Stimulated activated CD8-positive, alpha-beta memory T cell treated with anti-CD3 and anti-CD28 coated beads, Interleukin-2, amount 100 ng/mL, for 48 hours (primary cell): ENCODE measurements at places on chromosomes 2 and 18.

- DNase-seq, result no peak
These were observed 17.7 kb downstream of the KLF7 start for GRCh38 chr2:207148020-207148419.

DNA sequence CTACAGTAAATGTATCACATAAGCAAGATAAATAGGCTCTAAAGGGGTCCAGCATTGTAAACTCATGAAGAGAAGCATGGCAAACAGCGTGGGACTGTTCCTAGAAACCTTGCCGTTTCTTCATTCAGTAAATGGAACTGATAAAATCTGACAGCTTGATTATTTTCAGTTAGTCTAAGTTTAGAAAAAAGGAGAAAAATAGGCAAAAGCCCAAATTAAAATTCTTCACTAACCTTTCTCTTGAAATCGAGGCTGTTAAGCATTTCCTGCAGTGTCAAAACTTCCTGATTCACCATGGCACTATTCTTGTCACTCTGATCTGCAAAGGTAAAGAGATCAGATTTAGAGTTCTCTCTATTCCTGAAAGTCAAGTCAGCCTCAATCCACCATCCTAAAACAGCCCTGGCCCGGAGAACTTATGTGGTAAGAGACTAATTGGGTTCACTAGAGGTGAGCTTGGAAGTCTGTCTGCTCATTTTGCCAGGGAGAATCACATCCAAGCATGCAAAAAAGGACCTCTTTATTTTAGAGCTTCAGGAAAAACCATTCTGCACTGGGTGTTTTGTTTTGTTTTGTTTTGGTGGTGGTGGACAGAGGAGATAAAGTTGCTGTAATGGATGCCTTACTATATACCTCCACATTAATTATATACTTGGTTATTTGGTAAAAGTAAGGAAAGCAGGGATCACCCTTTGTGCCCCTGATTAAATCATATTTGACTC is 52.4 kb upstream of the STAT1 start:
- no peak for DNase-seq

- DNase-seq, result no peak
These were observed 38.5 kb downstream of the ASAP2 start for GRCh38 chr2:9244985-9245544.

- DNase-seq, result no peak
These were observed 502.8 kb upstream of the LRRTM4 start for GRCh38 chr2:78024996-78025395.

- DNase-seq, result peak; percentile 59
These were observed 5.2 kb downstream of the D2HGDH start for GRCh38 chr2:241739651-241740050.

DNA sequence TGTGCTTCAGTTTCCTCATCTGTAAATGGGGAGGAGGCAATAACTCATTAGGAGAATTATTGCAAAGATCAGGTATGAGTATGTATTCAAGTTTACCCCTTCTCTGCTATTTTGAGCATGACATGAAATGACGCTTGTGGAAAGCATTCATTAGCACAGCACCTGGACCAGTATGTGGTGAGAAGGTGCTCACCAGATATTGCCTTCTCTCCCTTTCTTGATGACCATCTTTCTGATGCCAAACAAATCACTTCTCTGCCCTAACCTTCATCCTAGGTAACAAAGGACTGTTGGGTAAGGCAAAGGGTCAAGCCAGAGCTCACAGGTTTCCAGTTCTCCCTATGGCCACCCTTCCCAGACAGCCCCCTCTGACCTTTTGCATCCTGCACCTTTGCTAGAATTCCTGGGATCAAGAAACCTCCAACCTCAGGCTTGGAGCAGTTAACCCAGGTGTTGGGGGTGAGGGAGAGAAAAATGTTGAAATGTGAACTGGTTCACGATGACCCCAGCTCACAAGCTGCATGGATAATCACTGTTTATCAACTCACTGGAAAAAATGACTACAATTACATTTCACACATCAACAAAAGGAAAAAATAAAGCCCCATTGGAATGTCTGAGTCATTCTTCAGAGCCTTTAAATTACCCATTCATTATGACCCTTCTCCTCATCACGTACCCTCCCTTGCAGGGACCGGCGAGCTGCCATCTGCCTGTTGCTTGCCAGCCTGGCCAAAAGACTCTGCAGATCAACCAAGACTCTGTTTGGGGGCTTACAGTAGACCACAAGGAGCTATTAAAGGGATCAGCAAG is 41.6 kb downstream of the LBH start:
- no peak for DNase-seq

DNA sequence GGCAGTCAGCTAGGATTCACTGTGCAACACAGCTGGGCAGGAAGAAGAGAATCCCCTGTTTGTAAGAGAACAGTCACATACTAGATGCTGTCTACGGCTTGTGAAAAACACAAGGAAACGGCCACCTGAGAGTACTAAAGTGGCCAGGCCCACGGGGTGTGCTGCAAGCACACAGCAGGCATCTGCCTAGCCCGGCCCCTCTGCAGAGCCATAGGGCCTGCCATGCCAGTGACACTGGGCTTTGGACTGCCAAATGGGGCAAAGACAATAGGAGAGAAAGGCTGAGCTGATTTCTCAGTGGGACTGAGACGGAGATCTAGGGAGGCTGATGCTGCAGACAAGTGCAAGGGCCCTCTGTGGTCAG is 10.3 kb downstream of the TUBB6 start:
- no peak for DNase-seq

GRCh38 chr2:114472246-114472645 is 29.8 kb downstream of the DPP10 start:
- no peak for DNase-seq

DNA sequence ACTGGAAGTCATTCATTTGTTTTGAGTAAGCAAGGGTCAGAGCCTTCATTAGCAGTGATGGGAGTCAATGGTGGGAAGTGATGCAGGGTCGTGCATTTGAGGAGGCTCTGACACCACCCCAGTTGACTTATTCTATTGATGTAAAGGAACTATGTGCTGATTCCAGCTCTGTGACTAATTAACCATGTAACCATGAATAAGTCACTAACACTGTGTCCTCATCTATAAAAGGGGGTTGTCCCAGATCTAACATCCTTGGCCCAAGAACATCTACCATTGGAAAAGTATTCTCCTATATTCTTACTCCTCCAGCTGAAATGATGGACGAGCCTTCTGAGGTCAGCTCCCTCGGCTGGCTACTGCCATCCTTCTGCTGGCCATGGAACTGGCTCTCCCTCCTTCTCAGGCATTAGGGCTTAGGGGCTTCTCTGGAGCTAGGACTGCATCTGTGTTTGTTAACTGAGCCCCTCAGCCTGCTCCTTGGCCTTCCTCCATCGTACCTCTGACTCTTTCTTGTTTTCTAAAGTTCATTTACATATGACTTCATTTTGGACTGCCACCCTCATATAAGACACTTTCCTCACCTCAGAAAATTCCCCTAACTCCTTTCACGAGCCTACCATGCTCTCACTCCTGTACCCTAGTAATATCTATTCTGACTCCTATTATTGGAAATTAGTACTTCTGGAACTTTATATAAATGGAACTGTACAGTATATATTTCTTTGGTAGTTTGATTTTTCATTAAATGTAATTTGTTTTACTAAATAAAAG is 115.5 kb downstream of the KCTD1 start:
- DNase-seq, result no peak

GRCh38 chr2:54619660-54620231 is 103.7 kb upstream of the EML6 start:
- no peak for DNase-seq

- no peak for DNase-seq
These were observed 54.2 kb upstream of the CTDP1 start for GRCh38 chr18:79625195-79625923.

GRCh38 chr2:176491172-176491904 is 222.1 kb downstream of the MTX2 start:
- peak; percentile 24 for DNase-seq

DNA sequence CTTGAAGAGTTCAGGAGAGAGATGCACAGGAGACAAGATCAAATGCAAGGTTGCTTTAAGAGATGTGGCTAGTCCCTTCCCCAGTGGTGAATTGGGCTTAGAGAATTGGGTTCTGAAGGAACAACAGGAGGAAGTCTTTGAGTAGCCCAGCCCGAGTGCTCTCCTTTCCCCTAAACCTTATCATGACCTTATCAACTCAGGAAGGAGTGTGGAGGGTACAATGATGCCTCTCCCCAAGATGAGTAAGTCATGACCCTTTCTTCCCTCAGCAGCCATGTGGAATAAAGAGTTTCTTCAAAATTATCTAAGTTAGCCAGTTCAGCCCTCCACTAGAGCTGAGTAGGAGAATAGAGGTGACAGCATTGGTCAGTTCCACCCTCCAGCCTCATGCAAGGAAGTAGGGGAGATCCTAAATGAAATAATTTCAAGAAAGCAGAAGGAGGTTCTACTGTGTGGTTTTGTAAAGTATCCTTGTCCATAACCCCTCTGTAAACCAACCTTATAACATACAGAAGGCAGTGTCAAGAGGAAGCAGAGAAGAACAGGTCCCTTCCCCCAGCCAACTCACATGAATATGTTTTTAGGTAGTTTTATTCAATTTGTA is 88.4 kb downstream of the ARHGAP15 start:
- DNase-seq, result no peak

DNA sequence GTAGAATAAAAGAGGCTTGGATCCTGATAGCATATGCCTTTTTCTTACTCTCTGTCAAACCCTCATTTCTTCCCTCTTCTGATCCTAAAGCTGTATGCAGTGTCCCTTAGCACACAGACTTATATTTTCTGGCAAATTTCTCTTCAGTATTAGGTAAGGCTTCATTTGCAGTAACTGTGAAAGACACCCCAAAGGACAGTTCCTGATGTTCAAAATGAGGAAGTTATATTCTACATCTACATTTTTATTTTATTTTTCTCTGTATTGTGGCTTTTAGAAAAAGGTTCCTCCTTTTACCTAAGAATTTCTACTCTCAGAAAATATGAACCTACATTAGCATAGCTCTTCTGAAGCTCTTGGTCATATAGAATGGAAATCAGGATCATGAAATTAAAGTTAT is 261.7 kb downstream of the PDE11A start:
- no peak for DNase-seq

DNA sequence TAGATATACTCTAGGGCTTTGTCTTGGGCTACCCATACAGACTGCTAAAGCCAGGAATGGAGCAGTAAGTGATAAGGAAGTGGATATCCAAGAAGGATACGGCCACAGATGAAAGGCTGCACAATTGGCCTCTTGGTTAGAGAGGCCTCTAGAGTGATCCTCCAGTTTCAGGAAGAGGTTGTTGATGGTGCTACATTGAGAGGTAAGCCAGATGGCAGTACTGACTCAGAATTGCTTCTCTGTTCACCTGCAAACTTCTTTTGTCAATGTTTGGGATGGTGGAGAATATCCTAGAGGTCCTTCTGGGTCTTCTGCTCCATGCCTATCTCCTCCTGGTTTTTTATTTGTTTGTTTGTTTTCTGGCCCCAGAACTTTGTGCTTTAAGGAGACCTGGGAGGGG is 226.8 kb upstream of the LRRTM1 start:
- no peak for DNase-seq

GRCh38 chr2:46695283-46695682 is 215.9 kb downstream of the TMEM247 start:
- no peak for DNase-seq

- no peak for DNase-seq
These were observed 1326.0 kb downstream of the LRP1B start for GRCh38 chr2:140804700-140805260.

GRCh38 chr2:55054106-55054875 is 4.0 kb upstream of the RTN4 start:
- no peak for DNase-seq

DNA sequence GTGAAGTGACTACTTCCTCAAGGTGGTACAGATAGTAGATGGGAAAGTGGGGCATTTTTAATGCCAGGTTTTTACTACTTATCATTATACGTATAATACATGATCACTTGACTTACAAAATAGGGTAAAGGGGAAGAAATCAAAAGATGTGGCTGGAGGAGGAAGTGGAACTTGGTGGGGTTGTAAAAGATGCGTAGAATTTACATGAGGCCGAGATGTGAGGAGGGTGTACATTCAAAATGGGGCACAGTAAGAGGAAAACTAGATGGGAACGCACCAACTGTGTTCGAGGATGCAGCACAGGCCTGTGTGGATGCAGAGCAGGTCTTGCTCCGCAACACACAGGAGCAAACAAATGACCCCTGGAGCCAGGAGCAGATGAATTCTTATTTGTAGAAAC is 403.3 kb downstream of the TXNL1 start:
- DNase-seq, result no peak

DNA sequence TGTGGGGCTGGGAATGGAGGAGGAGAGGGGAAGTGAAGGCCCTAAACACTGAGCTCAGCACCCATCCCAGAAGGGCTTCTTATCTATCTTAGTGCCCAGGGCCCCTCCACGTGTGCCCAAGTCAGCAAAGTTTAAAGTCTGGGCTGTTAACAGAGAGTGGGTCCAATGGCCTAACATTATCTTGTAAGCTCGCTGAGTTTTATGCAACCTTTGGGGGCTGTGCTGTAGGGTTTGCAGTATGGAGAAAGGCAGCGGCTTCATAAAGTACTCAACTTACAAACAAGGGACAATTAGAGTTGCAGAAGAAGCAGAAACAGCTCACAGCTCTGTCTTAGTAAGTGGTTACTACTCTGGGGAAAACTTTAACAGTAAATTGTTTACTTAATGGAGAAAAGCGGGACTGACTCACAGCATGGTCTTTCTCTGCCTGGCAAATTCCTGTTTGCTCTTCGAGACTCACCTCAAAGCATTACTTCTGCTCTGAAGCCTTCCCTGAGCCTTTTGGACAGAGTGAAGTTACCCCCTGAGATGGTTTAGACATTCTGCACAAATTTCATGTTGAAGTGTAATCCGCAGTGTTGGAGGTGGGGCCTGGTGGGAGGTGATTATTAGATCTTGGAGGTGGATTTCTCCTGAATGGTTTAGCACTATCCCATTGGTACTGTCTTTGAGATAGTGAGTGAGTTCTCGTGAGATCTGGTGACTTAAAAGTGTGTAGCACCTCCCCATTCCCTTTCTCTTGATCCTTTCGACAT is 9.0 kb downstream of the ENOSF1 start:
- no peak for DNase-seq

GRCh38 chr18:215448-216010 is 52.3 kb downstream of the THOC1 start:
- DNase-seq, result no peak

DNA sequence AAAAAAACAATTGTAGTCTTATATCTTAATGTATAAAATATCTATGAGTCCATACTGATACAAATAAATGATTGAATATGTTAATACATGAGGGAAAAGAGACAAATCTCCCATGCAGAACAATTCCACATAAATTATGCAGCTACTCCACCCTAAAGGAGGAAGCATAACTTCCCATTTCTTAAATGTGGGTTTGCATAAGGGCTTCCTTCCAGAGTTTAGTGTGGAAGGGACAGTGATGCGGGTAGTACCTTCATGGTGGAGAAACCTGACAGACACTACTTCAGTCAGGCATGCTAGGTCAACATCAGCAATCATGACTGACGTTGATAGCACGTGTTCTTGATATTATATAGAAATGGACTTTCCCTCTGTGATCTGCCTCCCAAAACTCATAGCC is 146.9 kb upstream of the STON1 start:
- DNase-seq, result no peak

DNA sequence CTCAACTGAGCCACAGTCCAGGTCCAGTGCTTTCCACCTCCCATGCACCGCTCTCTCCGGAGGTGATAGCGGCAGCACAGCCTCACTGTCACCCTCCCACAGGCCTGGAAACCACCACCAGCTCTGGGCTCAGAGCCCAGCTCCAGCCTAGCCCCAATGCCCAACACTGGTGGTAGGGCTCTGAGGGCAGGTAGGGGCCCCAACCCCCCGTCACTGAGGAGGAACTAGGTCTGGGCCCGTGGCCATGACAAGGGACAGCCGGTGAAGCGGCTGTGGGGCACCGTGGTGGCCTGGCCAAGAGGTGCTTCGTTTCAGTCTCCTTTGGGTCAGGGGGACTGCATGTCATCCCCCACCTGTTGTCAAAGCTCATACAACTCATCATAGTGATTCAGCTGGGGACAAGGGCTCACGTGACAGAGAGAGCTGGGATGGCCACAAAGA is 5.5 kb upstream of the TMEM214 start:
- DNase-seq, result no peak
